ENCODE measurements at places on chromosomes 11 and 22. TPM values are rescaled to one million over a fixed set of nuclear protein-coding genes. Genes with fewer than 3 reads are reported as not detected.

TPBGL gene
- 0.28 TPM for total RNA-seq

SC5D gene
- 28.5 TPM for total RNA-seq

CD81 gene
- total RNA-seq: 192 TPM

KRTAP5-8 gene
- not detected for total RNA-seq

- DNase-seq: no peak
Measured at GRCh38 chr11:1223346-1224110, 662 bp downstream of the MUC5B start.

DNA sequence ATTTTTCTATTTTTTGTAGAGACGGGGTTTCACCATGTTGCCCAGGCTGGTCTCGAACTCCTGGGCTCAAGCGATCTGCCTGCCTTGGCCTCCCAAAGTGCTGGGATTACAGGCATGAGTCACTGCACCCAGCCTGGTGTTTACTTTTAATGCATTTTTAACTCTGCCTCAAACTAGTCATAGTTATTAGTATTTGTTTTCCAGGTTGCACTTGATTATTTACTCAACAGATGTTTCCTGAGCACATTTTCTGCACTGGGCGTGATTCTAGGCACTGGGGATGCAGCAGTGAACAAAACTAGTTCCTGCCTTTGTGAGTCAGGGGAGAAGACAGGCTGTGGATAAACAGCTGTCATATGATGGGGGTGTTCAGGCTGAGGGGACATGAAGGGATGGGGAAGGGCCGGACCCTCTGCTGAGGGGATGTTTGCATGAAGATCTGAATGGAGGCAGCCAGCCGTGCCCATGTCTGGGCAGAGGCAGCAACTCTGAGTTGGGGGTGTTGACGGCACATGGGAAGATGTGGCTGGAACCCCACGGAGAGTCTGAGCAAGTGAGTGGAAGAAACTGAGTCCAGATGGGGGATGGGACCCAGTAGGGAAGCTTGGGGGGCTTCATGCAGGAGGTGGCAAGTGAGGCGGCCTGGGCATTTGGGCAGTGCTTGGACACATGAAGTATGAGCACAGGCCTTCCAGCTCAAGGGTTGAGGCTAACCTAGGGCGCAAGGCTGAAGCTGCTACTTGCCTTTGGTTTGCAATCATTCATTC is 34.4 kb downstream of the MPPED1 start:
- DNase-seq: no peak

GRCh38 chr11:8242499-8243280 is 21.0 kb downstream of the LMO1 start:
- DNase-seq: no peak
